ENCODE measurements at places on chromosomes 16 and 17.

DNA sequence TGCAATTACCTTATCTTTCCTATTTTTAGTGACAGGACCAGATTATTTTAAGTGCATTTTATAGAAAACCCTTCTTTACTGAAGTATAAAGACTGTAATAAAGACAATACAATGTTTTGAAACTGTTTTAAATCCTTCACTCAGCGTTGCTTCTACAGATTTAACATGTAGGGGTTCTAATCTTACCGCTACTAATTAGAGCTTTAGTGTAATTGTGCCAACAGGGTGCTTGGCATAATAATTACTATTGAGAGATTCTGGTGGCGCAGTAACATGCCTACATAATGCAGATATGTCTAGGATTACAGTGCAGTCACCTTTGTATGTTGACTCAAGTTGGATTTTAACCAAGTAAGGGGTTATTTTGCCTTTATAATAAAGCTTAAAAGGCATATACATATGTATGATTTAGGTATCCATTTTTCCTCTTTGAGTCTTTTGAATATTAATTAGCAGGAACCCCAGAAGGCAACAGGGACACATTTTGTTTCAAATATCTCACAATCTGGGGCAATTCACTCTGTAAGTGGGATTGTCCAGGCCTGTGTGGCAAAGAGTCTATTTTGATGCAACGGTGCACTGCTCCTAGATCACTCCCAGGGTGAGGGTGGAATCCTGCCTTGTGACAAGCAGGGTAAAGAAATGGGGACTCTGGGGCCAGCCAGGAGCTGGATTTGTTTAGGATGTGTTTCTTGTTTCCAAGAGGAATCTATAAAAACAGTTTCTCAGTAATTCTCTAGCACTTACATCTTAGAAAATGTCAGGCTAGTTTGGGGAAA is 604.7 kb upstream of the SALL1 start:
- no peak for DNase-seq

DNA sequence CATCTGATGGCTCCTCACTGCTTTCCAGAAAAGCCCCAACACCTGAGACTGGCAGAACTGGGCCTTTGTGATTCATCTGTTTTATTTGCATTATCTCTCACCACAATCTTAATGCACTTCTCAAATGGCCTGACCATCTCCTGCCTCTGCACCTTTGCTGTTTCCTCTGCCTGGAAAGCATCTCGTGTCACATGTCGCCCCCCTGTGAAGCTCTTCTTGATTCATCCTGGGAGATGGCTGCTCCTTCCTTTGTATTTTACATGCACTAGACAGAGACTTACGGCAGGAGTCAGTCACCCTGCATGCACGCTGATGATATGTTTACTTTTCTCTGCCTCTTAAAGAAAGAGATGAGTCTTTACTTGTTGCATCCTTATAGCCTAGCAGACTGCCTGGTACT is 30.0 kb downstream of the HNF1B start:
- DNase-seq: no peak

- DNase-seq: peak; percentile 30
Measured at GRCh38 chr16:84303023-84303422, 8.3 kb downstream of the WFDC1 start.

- DNase-seq: no peak
Measured at GRCh38 chr17:79100405-79100804, 25.8 kb downstream of the ENGASE start.

DNA sequence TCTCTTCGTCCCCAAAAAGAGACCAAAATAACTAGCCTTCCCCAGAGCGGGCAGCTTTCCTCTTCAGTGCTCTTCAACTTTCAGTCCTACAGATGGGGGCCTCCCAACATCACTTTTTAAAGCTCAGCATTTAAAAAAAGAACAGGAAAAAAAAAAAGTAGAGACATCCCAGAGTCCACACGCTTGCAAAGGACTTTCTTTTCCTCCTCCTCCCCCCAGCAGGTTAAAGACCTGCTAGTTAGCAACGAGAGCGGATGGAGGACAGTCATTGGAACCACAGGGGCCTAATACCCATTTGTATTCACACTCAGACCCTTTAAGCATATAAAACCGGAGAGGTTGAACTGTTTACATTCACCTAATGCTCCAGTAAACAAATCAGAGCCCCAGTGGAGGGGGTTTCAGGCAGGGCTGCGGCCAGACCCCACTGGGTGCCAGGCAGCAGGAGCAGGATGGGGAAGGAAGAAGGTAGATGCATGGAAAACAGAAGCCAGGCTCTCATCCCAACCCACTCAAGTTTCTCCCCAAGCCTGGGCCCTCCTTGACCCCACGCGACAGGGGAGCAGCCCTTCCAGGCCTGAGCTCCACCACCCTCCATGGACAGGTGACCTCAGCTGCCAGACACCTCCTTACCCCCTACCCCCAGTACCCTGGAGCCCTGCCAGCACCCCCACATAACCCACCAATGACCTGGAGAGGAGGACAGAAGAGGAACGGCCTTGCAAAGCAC is 15.2 kb downstream of the ZFHX3 start:
- DNase-seq: no peak

DNA sequence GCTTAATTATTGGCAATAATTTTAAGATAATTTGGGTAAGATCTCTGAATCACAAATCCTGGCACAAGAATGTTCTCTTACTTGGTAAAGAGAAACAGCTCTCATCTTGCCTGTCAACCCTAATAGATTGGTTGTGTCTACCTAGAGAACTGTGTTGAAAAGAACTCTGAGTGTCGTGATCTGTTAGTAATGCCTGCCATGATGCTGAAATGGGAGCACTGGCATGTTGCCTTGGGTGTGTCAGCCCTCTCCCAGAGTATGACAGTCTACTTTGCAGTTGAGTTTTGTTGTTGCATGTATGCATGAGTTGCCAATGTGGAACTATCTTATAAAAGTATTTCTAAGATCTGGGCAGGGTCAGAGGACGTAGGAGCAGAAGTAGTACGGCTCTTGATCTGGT is 221.4 kb downstream of the MAF start:
- DNase-seq: no peak

DNA sequence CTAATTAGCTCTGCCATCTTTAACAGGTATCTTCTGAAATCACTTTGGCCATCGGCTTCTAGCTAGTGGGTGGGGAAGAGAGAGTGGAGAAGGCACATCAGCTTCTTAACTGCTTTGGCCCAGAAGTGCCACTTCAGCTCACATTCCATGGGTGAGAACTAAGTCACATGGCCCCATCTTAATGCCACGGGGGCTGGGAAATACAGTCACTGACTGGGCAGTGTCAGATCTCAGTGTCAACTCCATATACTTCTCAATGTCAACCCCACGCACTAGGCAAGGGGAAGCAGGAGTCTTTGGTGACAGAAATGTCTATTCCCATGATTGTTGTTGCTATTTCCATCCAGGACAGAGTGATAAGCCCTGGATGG is 29.4 kb downstream of the CCR7 start:
- no peak for DNase-seq

- peak; percentile 89 for DNase-seq
Measured at GRCh38 chr17:39270923-39271322, 45.2 kb upstream of the STAC2 start.

- no peak for DNase-seq
Measured at GRCh38 chr16:4890686-4891085, 43.4 kb downstream of the UBN1 start.

GRCh38 chr17:67203818-67204217 is 41.2 kb downstream of the HELZ start:
- DNase-seq: no peak

- DNase-seq: no peak
Measured at GRCh38 chr16:27748868-27749546, 199.1 kb downstream of the KATNIP start.

GRCh38 chr17:60610473-60610872 is 10.5 kb downstream of the PPM1D start:
- no peak for DNase-seq

GRCh38 chr17:3771140-3771539 is 29.8 kb downstream of the ITGAE start:
- DNase-seq: no peak

DNA sequence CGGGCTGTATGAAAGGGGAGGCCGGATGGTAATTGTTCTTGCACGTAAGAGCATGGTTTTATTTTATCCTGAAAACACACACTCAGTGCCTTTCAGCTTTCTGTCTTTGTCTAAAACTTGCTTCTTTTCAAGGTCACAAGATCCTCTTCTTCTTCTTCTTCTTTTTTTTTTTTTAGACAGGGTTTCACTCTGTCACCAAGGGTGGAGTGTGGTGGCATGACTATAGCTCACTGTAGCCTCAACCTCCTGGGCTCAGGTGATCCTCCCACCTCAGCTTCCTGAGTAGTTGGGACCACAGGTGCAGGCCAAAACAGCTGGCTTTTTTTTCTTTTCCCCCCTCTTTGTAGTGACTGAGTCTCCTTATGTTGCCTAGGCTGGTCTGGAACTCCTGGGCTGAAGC is 15.9 kb upstream of the ZNF629 start:
- no peak for DNase-seq

DNA sequence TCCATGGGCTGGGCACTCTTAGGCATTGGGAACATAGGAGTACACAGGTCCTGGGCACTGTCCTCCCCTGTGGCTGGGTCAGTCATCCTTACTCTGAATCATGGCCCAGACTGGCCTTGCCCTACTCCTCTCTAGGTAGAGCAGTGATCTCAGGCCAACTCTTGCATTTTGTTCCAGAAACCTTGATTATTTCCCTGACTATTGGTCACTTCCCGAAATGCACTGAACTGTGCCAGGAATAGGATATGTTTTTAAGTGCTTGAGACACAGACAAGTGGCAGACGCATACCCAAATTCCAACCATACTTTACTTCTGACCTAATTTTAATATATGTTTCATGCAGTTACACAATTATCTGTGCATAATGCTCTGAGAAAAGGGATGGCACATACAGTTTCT is 10.3 kb downstream of the KRABD2 start:
- no peak for DNase-seq

GRCh38 chr16:78605548-78606101 is 506.2 kb downstream of the WWOX start:
- DNase-seq: no peak

GRCh38 chr16:70480127-70481105 is 26.0 kb downstream of the FCSK start:
- no peak for DNase-seq

DNA sequence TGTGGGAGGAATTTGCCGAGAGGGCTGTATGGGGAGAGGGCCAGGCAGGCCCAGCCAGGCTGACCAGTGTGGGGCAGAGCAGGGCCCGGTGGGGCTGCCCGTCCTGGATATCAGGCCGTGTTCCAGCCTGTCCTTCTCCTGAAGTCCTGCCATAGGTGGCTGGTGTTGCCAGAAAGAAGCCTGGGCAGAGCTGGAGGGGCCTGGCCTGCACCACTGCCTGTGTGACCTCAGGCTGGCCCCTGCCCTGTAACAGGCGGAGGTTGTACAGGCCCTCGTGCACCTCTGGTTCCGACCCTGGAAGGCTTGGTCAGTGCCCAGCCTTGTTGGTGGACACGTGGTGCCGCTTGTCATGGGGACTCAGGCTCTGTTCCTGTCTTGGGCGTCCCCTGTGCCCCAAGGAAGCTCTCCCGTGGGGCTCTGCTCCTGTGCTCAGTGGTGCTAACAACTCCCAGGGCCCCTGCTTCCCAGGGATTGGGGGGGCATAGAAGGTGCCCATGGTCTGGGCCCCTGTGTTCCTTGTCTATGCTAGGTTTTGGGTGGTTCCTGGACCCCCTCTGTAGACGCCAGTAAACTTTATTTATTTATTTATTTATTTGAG is 33.3 kb downstream of the ADCY7 start:
- DNase-seq: no peak

DNA sequence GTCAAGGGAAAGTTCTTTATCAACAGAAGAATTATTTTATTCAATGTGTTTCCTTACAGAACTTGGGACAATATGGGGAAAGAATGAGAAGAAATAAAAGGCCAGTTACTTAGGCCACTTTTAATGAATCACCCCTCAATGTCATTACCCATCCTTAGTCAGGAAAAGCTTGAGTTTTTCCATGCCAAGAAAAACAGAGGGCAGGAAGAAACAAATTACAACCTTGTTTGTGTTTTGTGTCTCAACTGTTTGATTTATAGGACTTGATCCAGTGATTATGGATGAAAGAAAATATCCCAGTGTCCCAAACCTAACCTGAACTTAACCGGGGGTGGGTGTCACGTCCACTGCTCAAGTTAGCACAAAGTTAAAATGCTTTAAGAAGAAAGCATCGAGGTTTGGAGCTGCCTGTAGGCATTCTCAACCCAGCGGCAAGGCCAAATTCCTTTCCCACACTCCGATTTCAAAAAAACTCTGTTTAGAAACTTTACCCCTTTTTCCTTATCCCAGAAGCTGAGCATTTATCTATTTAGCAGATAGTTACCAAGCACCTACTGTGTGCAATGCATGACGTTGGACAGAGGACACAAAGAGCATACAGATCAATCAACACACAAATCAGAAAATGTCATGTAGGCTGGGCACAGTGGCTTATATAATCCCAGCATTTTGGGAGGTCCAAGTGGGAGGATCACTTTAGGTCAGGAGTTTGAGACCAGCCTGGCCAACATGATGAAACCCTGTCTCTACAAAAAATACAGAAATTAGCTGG is 14.0 kb upstream of the CYB5B start:
- DNase-seq: no peak

DNA sequence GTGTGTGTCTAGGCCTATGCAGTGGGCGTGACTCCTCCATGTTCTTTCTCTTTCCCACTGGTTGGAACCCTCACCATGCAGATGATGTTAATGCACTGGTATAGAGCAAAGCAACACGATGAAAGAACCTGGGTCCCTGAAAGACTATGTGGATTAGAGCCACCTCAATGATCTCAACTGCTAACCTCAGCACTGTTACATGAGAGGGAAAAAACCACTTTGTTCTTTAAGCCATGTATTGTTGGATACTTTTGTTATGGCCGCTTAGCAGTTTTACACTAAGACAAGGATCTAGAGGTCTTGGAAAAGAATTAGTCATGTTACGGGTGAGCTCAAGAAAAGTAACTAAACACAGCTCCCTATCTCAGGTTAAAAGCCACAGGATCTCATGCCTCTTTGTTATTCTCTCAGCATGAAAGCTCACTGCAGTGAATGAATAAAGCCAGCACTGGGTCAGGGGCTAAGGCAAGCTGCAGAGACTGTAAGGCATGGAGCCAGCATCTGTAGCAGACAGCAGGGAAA is 56.6 kb upstream of the RBBP6 start:
- DNase-seq: no peak

GRCh38 chr16:83945587-83945986 is 7.5 kb upstream of the OSGIN1 start:
- DNase-seq: no peak
